T-helper 1 cell (primary cell): ENCODE measurements at places on chromosomes 5 and 9.

- no peak for DNase-seq
Observed at GRCh38 chr9:32596936-32597335, 24.0 kb upstream of the NDUFB6 start.

DNA sequence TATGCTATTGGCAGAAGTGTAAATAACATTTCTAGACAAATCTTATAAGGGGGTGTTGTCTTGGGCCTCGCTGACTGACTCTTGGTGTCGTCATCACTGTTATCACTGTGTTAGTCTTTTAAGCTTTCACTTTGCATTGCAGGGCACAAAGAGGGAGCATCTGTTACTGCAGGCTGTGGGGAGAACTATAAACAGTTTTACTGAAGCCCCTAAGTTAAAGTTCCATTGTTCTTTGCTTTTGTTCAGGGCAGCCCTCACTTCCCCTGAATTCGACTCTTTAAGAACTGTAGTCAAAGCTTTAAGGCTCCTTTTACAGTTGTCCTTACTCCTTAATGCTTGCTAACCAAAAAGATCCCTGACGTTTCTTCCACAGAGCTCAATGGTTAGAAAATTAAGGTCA is 605.0 kb downstream of the RAB3C start:
- no peak for DNase-seq

DNA sequence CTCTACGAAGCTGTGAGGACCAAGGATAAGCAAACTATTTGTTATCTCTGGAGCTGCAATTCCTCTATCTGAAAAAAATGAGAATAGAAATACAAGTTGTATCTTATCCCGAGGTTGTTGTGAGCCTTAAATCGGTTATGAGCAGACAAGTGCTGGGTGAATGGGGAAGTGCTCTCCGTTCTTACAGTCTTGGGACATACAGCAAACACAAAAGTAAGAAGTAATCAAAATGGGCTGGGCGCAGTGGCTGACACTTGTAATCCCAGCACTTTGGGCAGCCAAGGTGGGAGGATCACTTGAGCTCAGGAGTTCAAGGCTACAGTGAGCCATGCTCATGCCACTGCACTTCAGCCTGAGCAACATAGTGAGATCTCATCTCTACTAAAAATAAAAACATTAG is 31.7 kb downstream of the ITK start:
- no peak for DNase-seq

DNA sequence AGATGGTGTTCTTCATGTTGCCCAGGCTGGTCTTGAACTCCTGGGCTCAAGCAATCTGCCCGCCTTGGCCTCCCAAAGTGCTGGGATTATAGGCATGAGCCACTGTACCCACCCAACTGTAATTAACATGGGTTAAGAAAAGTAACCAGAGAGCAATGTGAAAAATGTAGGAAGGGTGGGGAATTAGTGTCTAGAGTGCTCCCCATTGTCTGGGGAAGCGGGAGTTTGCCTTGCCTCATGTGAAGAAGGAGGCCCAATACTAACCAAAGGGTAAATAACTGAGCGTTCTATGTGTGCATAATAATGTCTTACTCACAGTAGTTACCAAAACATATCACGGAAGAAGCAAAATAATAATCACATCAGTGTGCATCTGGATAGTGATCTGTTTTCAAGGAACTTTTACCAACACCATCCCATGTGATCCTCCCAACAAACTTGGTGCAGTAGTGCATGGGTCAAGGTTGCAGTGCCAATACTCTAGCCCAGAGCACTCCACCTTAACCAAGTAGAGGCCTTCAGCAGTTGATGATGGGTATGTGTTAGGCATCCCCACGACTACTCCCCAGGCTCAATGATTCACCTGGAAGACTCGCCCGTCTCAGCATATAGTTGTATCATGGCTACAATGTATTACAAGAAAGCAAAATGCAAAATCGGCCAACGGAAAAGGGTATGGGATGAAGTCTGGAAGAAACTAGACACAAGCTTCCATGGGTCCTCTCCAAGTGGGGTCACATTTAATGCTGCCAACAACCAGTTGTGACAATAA is 26.2 kb downstream of the GNAQ start:
- DNase-seq, result no peak

DNA sequence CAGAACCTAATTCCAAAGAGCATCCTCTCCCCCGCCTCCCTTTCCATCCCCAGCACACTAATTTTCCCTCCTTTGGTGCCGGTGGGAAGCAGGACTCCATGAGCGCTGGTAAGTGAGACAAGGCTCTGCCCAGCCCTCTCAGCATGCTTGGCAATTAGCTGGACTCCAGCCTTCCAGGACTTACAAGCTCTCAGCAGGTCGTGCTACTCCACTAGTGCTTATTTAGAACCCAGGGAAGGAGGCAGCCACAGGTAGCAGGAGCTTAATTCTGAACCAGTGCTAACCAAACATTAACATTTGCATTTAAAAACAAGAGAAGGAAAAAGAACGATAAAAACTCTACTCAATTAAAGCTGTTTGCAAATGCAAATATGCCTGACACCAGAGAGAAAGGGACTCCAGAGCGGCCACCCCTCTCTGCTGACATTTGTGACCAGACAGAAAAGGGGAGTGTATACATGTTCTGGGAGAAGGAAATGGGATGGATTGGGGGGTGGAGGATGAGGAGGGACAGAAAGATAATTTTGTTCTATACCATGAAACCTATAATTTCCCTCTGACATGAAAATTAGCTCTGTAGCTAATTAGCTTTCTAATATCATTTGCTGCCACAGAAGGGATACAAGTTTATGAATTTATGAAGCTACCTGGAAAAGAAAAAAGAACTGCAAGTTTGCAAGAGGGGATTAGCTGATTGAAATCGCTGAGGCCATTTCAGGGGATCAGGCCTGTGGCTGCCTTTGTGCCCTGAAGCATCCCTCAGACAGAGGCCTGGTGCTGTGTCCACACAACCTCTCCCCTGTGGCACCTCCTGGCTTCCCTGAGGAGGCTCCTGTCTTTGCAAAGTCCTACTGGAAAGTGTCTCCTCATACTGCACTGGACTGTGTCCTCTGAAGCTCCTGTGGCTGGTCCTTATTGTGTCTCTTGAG is 266.3 kb downstream of the SEC61B start:
- DNase-seq, result no peak

- DNase-seq, result no peak
Observed at GRCh38 chr5:28788954-28789353, 1750.6 kb upstream of the CDH9 start.
